ENCODE measurements at places on chromosomes 2 and 18.

- DNase-seq: no peak
Observed at GRCh38 chr2:102871707-102872106, 109.9 kb downstream of the TMEM182 start.

DNA sequence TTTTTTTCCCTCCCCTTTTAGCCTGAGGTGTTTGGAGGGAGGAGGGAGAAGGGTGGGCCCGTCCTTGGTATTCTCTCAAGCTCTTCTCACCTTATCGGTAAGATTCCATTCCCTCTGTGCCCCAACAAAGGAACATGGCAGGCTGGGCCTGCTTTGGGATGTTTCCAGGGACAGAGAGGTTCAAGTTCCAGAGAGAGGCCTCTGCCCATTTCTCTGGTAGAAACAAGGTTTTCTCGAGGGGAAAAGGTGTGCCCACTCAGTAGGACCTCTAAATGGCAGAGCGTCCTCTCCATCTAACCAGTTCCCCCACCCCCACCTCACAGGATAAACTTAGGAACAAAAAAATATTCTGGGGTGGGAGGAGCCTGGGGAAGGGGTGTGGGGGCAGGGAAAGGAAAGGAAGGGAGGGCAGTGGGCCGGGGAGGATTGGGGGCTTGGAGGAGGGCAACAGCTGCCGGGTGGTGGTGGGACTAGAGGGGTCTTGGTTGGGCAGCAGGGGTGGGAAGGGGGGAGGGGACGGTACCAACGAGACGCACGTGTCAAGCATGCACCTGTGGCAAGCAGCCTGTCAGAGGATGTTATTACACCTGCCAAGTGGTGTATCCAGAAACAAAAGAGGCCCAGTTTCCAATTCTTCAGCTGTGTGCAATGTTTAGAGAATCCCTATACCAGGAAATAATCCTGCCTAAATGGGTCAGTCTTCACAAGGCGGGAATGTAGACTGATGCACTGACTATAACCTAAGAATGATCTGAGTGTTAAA, 2.1 kb downstream of the PCBP1 start:
- no peak for DNase-seq

GRCh38 chr18:21903709-21904108, 163.1 kb downstream of the MIB1 start:
- no peak for DNase-seq

GRCh38 chr2:191026377-191026776, 12.4 kb upstream of the STAT1 start:
- no peak for DNase-seq

DNA sequence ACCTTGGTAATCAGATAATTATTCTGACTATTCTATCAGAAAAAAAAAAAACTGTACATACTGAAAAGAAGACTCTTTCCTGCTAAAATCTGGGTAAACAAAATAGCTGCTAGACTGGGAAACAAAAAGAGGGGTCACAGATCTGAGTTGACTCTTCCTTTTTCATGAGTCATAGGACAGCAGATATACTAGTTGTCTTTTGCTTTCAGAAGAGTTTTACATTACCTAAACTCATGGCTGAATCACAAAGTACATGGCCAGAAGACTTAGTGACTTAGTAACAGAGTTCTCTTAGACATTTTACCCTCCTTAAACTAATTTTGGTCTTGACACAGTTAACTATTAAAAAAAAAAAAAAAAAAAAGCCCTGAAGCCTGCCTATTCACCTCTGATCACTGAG, 834.0 kb upstream of the FSHR start:
- no peak for DNase-seq

- no peak for DNase-seq
Observed at GRCh38 chr18:2572892-2573291, 1.5 kb downstream of the NDC80 start.

DNA sequence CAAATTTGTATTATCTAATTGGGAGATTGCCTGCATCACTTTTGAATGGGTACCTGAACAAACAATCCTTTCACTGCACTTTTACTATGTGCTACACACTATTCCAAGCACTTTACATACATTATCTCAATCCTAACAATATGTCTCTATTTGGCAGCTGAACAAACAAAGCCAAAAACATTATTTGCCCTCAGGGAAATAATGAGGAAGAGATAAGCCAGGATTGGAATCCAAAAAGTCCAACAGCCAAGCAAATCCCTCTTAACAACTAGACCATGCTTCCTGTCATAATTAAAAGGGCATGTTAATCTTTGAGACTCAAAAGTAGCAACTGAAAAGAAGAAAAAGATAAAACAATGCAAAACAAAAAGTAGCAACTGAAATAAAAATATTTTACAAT, 32.1 kb downstream of the RPRD1A start:
- no peak for DNase-seq

DNA sequence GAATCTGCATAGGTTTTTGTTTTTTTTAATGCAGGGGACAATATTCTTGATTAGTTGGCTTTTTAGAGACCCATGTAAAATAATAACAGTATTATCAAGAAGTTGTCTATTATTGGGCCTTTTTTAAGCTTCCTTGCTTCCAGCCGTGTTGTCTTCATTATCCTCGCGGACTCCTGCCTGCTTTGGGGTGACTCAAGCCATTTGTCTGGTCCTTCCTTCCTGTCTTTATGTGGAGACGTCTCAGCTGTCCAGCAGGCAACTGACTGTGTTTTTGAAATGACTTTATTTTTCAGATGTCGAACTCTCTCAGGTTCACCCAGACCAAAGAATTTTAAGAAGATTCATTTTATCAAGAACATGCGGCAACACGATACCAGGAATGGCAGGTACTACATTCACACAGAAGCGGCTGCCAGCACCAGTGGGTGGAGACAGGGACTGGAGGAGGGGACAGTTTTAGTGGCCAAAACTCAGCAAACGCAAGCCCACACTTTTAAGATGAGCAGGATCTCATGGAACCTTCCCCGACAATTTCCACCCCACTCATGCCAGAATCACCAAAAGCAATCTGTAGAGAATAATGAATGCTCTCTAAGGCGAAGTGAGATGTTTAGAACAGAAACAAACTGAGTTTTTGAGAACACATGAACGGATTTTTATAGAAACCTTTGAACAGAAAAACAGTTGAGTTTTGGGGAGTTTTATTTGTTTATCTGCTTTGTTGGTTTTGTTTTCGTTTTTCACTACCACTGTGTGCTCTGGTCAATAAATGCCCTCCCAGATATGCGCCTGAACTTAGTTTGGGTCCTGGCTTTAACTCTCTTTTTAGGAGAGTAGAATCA, 59.1 kb downstream of the CABLES1 start:
- no peak for DNase-seq

GRCh38 chr2:8594731-8595427, 87.0 kb upstream of the ID2 start:
- DNase-seq: no peak

- DNase-seq: no peak
Observed at GRCh38 chr18:53551868-53552426, 672.5 kb downstream of the MBD2 start.
